CD8-positive, alpha-beta T cell (primary cell): ENCODE measurements at places on chromosomes 6 and 20.
A peak's percentile ranks its signal among the peaks of the same experiment; 100 is the strongest.

DNA sequence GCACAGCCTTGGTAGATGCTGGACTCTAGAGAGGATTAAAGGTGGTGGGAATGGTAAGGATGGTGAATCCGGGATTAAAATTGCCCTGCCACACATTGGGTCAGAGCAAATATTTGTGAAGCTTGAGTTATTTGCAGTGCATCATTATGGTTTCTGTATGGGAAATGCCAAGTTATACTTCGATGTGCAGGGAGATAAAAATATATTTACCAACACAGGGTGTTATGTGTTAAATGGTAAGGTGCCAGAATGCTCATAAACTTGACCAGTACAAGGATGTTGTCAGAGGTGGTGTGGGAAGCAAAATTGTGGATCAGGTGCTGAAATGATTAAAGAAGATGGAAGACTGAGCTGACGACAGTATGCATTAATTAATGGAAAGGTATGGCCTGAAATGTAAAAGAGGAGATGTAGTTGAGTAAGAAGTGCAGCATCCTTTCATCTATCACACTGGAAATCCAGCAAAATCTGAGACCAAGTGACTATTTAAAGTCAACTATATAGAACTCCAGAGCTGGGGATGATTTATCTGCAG, 262.3 kb downstream of the ADGB start:
- DNase-seq: no peak

GRCh38 chr6:164345327-164345726, 930.8 kb downstream of the QKI start:
- no peak for DNase-seq

DNA sequence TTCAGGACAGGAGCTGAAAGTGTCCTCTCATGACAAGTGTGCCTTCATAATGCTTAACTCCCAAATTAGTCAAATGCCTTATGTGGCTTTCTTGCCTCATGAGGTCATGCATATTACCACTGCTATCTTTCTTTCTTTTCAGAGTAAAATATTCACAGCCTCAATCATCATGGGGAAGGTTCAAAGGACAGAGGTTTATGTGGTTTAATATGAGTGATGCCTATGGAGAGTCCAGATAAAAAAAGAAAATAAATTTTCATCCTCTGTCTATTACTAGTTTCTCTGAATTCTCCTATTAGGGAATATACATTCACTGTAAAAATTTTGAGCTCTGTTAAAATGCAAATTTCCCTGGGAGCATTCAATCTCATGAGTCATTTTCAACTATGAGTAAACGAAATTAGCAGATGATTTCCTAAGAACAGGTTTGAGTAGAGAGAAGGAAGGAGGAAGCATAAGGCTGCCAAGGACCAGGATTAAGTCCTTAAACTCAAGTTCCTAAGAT, 396.9 kb upstream of the ADGRB3 start:
- DNase-seq: no peak

DNA sequence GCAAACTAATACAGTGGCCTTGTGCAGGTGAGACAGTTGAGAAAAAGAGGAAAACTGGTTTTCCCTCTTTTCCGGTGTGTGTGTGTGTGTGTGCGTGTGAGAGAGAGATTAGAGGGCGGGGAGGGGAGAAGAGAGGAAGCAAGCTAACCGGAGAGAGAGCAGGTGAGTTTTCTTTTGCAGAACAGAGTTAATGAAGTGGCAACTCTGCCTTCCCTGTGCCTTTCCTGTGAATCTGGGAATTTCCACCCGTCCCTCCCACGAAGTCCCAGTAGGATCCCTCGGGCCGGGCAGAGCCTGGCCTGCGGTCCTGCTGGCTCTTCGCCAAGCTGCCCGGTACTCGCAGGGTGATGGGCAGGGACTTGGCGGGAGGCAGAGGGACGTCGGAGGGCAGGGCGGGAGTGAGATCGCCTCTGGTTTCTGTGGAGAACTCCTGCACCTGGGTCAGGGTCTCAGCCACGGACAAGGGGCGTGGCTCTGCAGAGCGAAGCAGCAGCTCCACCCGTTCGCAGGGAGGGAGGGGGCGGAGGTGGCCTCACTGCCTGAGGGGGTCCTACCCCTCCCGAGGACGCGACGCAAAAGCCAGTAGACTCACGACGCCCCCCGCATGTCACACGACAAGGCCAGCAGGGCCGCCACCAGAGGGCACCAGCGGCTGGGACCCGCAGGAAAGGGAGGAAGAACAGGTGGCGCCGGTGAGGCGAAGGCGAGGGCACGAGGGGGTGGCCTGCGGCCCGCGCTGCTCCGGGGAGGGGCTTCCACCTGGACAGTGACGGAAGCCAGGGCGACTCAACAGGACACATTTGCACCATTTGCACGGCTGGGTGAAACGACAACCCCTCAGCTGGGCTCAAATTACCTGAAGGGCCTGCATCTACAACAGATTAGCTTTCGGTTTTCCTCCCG, 51.2 kb upstream of the RNF182 start:
- DNase-seq: peak; percentile 77

DNA sequence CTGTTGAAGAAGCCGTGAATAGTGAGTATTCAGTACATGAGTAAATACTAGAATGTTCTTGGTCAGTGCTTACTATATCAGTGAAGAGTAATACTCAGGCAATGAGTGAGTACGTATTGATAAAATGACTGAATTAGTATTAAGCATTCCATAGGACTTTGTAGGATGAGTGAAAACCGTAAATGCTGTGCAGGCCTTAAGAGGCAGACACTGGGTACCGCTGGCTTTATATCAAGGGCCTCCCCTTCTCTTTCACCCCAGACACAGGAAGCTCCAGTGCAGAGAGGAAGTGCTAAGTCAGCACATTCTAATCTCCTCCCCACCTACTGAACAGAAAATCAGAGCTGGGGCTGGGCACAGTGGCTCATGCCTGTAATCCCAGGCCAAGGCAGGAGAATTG, 24.2 kb downstream of the POFUT1 start:
- DNase-seq: peak; percentile 6

DNA sequence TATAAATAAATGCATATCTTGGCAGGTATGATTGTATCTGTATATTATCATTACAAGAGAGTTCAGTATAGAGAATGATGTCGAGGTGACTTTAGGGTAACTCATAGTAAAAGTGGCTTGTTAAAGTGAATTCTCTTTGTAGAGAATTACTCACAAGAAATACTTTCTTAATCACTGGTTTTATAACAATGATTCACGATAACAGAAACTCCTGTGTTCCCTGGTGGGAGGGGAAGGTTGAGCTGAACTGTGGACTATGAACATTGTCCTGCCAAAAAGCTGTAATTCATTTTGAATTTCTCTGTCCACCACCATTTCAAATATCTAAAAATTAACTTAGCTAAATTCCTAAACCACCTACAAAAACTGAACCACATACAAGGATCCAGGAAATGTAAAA, 7.7 kb downstream of the TPMT start:
- DNase-seq: no peak

DNA sequence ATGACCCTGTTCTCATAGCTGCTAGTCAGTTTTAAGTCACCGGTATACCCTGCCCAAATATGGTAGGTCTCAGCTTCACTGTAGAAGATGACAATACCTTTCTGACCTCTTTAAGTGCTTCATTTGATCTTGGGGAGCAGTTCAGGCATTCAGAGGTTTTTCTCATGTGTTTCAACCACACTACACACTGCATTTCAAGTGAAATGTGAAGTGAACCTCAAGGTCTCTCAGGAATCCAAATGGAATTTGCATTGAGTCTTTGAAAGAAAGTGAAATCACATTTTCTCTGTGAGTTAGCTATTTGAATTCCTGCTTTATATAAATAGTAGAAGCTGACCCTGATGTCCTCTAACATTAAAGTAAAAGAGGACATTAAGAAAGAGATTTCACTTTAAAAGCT, 461.6 kb downstream of the ADGRB3 start:
- no peak for DNase-seq

DNA sequence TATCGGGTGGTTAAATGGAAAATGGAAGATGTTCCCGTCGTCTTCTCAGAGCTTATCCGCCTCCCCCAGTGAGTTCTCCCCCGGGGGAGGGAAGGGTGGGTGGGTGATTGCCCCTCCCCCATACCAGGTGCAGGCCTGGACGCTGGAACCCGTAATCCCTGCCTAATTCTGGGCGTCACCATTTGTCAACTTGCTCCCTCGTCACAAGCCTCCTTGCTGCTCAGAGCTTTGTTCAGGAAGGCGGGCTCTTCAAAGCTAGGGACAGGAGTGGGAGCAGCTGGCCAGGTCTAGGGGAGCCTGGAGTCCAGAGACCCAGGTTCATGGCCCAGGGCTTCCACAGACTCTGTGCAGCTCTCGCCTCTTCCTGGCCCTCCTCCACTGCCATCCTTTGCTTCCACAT, 25.6 kb downstream of the CDH22 start:
- DNase-seq: no peak

DNA sequence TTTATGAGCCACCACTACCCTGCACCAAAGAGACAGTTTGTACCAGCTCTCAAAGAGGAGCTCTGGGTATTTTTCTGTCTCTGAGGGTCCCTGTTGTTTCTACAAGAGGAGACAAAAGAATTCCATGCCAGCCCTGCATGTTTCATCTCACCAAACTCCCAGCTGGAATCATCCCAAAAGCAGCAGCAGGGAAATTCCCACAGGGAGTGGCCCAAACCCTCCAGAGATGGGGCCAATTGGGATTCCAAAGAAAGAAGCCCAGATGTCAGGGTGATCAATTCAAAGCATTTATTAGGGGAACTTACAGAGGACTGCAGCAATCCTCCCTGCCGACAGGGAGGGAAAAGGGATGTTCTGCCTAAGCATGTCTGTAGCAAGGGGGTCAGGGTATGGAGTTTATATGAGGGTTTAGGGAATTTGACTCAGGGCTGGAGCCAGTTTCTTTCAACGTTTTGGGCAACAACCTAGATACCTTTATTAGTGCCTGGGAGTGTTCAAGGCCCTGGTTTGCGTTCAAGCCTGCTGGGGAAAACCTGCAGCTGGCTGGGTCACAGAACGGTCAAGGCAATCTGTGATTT, 47.2 kb downstream of the MUC22 start:
- no peak for DNase-seq

DNA sequence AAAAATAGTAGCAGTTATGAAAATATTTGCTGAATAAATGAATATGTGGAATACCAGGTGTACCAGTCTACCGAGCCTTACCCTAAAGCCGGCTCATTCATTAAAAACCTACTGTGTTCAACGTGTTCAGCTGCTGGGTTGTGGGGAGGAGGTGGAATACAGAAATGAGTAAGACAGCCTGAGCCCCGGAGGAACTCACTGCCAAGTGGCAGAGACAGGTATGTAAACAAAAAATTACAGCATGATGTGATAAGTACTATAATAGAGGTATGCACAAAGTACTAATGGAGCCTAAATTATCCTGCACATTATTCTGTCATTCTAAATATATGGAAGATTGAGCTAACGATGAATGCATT, 6.8 kb upstream of the ADTRP start:
- DNase-seq: no peak

DNA sequence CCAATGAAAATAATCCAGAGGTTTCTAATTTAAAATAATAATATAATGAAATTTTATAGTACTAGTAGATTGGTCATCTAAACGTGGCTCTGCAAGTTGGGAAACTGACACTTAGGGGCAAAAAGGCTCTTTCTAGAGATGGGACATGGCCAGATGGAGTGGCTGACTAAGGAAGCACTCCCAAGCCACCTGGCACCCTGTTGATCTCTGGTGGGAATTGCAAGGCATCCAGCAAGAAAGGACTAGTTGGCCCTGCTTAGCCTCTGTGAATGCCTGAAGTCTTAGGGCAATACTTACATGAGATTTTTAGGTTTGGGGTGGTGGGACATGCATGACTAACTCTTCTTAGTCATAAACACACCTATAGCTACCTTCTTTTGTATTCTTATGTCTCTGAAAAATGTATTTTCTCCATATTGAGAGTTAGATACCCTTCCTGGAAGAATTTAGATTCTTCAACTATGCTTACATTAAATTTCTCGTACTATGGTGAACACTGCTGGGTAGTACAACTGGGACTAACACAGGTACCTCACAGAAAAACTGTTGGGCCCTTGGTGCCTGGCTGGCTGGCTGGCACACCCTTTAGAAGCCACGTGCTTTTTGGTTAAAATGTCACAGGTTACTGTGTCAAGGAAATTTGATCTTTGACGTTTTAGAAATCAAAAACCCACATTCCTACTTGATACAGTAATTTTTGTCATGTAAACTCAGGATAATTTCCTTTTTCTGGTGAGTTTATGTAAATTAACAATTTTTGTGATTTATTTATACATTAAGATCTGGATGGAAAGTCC, 25.0 kb upstream of the SH3BGRL2 start:
- DNase-seq: no peak

DNA sequence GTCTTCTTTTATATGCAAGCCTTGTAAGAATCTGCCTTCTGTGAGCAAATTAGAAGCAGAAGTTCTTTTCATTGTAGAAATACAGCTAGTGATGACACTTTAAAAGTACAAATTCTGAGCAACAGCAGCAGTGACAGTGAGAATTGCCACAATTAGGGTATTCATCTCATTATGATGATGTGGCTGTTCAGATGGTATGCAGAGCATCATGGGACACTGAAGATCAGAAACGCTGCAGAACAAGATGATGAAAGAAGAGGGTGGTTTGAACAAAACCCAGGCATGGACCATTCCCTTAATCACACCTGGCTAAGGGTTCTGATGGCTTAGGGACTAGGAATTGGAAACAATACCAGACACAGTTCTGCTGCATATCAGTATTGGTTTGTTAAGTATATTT, 312.7 kb upstream of the TBX18 start:
- DNase-seq: no peak

- DNase-seq: no peak
Measured at GRCh38 chr20:31956556-31957526, 5.0 kb upstream of the PDRG1 start.

- DNase-seq: no peak
Measured at GRCh38 chr20:17856024-17856564, 112.5 kb downstream of the SNX5 start.

GRCh38 chr6:148343047-148343782, 577 bp downstream of the SASH1 start:
- DNase-seq: no peak

- DNase-seq: no peak
Measured at GRCh38 chr20:4891997-4892396, 109.3 kb downstream of the SLC23A2 start.

- no peak for DNase-seq
Measured at GRCh38 chr6:35751594-35751993, 14.8 kb downstream of the ARMC12 start.

- no peak for DNase-seq
Measured at GRCh38 chr6:125784365-125784764, 6.4 kb upstream of the NCOA7 start.

GRCh38 chr6:124947971-124948451, 14.2 kb upstream of the RNF217 start:
- DNase-seq: no peak

- DNase-seq: no peak
Measured at GRCh38 chr20:10639737-10640556, 33.9 kb downstream of the JAG1 start.

DNA sequence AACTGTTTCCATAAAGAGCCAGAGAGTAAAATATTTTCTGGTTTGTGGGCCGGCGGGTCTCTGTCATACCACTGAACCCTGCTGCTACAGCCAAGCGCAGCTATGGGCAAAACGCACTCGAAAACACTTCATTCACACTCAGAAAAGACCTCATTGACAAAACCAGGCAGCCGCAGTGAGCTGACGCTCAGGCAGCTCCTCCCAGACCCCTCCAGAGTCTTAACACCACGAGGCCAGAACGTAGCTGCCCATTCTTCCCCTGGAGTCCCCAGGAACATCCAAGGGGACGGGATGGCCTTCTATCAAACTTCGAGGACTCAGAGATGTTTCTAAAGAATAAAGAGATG, 35.6 kb upstream of the ZBP1 start:
- no peak for DNase-seq
